Activated CD4-positive, alpha-beta T cell treated with anti-CD3 and anti-CD28 coated beads, Interleukin-2, amount 50 U/mL, for 4 hours (primary cell): ENCODE measurements at places on chromosomes 5 and 9.

DNA sequence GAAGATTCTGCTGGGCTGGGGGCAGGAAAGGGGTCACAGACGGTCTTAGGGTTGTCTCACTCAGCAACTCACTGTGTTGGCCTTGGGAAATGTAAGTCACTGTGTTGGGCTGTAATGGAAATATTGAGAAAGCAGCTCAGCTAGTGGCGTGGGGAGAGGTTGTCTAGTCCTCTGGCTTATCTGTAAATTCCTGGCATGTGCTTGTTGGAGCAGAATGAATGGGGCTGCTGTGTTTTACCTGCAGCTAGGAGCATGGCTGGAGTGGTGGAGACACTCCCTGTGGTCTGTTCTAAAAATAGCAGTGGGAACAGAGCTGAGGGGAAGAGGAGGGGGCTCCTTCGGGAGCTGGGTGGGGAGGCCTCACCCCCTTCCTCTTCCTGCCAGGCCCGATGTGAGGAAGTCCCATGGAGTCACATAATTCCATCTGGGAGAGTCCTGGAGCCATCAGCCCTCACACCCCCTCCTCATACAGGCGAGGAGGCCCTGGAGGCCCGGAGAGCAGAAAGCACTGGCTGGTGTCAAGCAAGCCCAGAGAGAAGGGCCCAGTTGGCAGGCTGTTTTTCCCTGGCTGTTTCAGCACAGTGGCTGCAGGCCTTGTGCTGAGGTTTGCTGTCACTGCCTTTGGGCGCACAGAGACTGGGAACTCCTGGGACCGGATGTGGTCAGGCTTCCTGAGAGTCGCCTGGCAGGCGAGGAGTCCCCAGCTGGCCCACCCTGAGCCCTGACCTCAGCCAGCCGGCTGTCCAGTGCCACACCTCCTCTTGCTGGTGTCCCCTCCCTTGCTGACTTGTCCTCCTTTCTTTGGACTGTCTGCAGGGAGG, 84.9 kb downstream of the RGS3 start:
- peak; percentile 35 for DNase-seq

DNA sequence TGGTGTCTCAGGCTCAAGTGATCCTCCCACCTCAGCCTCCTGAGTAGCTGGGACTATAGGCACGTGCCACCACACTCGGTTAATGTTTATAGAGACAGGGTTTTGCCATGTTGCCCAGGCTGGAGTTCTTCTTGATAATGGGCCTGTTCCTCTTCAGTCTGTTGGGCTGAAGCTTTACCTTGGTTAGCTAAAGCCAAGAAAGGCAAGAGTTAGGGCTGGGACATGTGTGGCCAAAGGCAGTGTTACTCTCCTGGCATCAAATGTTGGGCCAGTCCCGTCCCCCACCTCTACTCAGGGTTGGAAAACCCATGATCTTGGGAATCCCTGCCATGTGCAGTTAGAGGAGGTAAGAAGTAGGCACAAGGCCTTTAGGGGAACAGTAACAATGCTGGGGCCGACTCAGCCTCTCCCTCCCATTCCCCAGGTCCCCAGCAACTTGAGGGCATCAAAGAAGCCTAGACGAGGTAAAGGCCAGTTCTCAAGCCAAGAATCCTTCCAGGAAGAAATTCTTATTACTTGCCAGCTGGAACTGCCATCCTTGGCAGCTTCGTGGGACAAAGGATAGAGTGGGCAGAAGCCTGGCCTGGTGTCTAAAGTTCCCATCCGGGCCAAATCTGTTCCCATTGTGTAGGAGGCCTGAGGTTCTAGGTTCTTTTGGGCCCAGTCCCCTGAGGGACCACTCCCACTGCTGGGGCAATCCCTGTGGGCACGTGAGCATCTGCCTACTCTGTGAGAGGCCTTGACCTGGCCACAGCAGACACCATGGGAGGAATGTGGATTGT, 4.5 kb downstream of the EGR1 start:
- DNase-seq = peak; percentile 67

DNA sequence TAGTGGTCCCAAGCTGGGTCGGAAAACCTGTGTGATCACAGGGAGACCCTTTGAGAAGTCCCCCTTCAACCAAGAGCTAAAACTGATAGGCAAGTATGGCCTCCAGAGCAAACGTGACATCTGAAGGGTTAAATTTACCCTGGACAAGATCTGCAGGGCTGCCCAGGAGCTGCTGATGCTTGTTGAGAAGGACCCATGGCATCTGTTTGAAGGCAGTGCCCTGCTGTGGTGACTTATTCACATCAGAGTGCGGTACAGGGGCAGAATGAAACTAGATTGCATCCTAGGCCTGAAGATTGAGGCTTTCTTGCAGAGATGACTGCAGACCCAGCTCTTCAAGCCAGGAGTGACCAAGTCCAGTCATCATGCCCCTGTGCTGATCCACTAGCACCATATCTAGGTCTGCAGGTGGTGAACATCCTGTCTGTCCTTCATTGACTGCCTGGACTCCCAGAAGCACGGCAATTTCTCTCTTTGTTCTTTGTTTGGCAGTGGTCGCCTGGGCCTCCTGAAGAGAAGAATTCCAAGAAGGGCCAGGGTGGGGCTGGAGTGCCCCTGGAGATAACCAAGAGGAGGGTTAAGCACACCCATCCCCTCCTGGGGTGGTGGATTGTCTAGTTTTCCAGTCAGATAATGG, 25.7 kb upstream of the CHD1 start:
- DNase-seq = no peak

GRCh38 chr5:107277485-107278125, 393.1 kb downstream of the EFNA5 start:
- DNase-seq = no peak

DNA sequence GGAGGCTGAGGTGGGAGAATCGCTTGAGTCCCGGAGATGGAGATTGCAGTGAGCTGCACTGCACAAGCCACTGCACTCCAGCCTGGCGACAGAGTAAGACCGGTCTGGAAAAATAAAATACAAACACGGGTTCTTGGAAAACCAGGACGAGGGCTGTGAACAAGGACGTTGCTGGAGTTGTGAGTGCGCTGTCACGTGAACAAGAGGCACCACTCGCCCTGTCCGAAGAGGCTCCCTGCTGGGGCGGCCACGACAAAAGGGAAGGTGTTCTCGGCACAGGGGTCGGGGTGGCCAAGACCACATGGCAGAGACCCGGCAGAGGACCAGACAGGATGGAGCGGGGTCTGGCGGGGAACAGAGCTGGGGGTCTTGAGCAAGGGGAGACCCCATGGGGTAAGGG, 30.6 kb upstream of the UBAC1 start:
- no peak for DNase-seq

- DNase-seq = no peak
These were observed 550.6 kb upstream of the CLINT1 start for GRCh38 chr5:158409507-158409906.
